ENCODE measurements at places on chromosomes 2 and 18. TPM values are rescaled to one million over a fixed set of nuclear protein-coding genes. Genes with fewer than 3 reads are reported as not detected.

DNA sequence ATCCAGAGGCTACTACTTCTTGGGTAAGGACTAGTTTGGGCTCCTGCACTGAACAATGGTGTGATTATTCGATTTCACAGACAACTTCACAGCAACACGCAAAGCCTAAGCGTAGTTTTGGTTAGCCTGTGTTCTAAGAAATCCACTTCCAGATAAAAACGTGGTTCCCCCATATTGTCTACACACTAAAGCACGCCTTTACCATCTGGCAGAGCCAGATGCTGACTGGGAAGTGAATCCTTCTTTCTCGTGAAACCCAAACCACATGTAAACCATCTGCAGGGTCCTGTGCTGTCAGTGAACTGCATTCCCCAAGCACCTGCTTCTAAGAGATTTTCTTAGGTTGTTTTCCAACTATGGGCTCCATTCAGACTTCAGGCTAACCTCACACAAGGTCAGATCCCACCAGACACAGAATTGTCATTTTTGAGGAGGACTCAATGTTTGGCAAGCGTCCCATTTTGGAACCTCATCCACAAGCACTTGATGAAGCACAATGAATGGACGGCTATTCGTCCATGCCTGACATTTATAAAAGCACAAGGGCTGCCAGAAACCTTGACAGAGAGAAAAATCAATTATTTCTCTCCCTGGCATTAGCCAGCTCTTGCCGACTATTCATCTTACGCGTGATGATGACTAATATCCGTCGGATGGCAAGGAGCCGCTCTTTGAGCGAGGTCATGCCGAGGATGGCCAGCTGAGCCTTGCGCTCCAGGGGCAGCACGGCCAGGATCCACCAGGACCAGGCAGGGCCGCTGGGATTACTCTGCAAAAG is 38.4 kb downstream of the LONRF2 start:
- H3K4me1 ChIP-seq = no peaks in the 10 kb centered on the region
- DNase-seq = no peak
- no peak overlapping the region for H3K27ac ChIP-seq
- H3K36me3 ChIP-seq = no peaks in the 10 kb centered on the region
- H3K27me3 ChIP-seq = no peaks in the 10 kb centered on the region

DNA sequence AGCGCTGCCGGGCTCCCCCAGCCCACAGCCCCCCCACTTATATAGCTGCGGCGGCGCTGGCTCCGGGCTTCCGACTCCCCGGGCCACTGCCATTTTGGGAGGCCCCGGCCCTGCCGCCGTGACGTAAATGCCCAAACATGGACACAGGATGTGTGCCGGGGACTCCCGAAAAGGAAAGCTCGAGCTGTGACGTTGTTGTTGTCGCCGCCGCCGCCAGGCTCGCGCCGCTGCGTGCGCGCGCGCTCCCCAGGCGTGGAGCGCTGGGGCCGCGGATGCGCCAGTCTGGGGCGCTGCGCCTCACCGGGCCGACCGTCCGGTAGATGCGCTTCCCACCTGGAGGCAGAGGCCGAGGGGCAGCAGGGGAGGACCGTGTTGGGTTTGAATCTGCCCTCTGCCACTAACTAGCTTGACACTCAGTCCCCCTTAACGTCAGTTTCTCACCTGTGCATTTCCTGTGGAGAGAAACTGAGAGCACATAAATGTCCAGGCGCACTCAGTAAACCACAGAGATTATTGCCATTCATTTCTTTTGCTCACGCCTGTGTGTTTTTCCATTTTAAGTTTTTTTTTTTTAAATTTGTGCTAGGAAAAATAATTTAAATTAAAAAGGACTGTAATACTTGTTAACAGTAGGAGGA is at the start of gene EGR4:
EGR4 (minus strand) TSS at position 15 of the 638 bp plus-strand sequence. CDS start 231 bp downstream, outside the sequence.
- no peak within 1 kb of the TSS for H3K27ac ChIP-seq
- DNase-seq = no peak
- peak within 1 kb of the TSS; percentile 42 for H3K4me3 ChIP-seq
- peaks cover 64% of the 10 kb centered on the region for H3K27me3 ChIP-seq
- H3K36me3 ChIP-seq = no peaks in the 10 kb centered on the region

- no peaks in the 10 kb centered on the region for H3K36me3 ChIP-seq
- no peak for DNase-seq
- H3K4me1 ChIP-seq = peaks cover 11% of the 10 kb centered on the region
These were observed 65.8 kb downstream of the KCTD1 start for GRCh38 chr18:26482569-26482968.

DNA sequence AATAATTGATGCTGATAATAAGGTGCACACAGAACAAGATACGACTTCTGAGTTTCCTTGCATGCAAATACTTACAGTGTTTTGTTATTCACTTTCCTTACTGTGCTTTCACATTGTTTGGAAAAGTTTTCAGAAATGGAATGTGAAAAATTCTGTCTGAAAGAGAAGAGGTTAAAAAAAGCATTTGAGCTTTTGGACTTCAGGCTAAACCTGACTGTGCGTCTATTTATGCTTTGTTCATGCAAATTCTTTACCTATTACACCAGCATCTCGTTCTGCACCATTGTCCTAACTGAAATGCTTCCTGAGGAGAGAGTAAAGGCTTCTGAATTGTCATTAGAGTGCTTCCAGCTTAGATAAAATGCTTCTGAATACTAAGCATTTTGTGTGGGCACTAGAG is 61.4 kb downstream of the LHCGR start:
- no peak for DNase-seq
- no peaks in the 10 kb centered on the region for H3K36me3 ChIP-seq
- H3K27ac ChIP-seq = no peak overlapping the region
- no peak overlapping the region for H3K4me3 ChIP-seq
- H3K27me3 ChIP-seq = no peaks in the 10 kb centered on the region

GRCh38 chr2:33529771-33530481 is 53.5 kb downstream of the RASGRP3 start:
- DNase-seq = no peak
- H3K27me3 ChIP-seq = no peaks in the 10 kb centered on the region
- H3K36me3 ChIP-seq = no peaks in the 10 kb centered on the region
- no peak overlapping the region for H3K4me3 ChIP-seq

GRCh38 chr2:57693965-57694364 is 352.6 kb upstream of the VRK2 start:
- no peak overlapping the region for H3K4me3 ChIP-seq
- no peak for DNase-seq
- H3K36me3 ChIP-seq = no peaks in the 10 kb centered on the region
- no peak overlapping the region for H3K27ac ChIP-seq

DNA sequence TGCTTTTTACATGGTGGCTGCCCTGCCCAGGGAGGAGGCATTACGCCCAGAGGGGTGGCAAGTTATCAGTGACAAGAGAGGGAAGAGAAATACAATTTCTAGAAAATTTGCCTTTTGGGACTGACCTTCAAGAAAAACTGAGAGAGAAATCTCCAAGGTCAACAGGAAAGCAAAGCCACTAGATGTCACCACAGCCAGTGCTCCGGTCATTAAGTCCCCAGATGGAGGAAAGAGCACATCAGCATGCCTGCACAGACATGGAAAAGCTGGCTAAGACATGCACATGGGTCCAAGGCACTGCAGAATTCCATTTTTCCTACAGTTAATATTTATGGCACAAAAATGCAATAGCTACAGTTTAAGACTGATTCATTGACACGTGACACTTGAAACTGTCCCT is 21.0 kb downstream of the FHL2 start:
- peak overlapping the region; percentile 81 for H3K27ac ChIP-seq
- H3K36me3 ChIP-seq = no peaks in the 10 kb centered on the region
- no peak for DNase-seq
- no peaks in the 10 kb centered on the region for H3K27me3 ChIP-seq

DNA sequence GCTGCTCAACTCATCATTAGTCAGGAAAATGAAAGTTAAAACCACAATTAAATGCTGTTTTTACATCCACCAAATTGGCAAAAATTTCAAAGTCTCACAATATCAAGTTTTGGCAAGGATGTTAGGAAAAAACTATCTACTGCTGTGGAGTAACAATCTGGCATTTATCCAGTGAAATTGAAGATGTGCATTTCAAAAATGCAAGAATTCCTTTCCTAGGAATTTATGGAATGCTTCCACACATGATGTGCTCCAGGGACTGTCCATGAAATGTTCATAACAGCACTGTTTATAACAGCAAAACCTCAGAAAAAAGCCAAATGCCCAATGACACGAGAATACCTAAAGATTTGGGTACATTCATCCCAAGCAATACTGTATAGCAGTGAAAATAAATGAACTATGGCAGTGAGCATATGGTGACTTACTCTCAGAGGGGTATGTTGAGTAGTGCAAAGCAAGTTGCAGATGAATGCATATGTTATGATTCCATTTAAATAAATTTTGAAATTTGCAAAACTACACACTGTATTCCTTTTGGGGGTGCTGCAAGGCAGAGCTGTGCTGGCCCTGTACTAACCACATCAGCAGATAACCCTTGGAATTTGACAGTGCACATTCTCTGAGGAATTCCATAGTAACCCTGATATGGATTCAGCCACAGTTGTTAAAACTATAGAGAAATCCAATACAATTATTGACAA is 41.3 kb upstream of the GYPC start:
- H3K4me3 ChIP-seq = no peak overlapping the region
- H3K27ac ChIP-seq = no peak overlapping the region
- no peaks in the 10 kb centered on the region for H3K27me3 ChIP-seq

GRCh38 chr2:200477667-200478131 is 32.2 kb downstream of the KCTD18 start:
- H3K27ac ChIP-seq = peak overlapping the region; percentile 65
- H3K4me3 ChIP-seq = peak overlapping the region; percentile 34
- H3K36me3 ChIP-seq = no peaks in the 10 kb centered on the region
- H3K27me3 ChIP-seq = no peaks in the 10 kb centered on the region

DNA sequence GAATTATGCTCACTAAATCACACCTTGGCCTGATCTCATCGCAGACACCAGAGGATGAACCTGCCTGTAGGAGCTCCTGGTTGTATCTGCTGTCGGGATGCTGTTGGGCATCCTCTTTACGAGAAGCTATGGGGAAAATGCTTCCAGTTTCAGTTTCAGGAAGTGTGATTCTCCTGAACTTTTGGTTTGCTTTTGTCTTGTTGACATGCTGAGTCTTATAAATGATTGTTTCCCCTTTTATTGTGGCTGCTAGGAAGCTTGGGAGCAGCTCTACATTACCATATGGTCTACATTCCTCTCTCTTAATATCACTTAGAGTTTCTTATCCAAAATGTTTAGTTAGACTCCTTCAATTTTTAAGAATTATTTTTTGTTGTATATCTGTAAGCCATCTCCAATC is 227.5 kb downstream of the MTX2 start:
- no peaks in the 10 kb centered on the region for H3K36me3 ChIP-seq
- DNase-seq = no peak
- H3K27ac ChIP-seq = no peak overlapping the region
- H3K4me3 ChIP-seq = no peak overlapping the region
- no peaks in the 10 kb centered on the region for H3K4me1 ChIP-seq
- no peaks in the 10 kb centered on the region for H3K27me3 ChIP-seq

DNA sequence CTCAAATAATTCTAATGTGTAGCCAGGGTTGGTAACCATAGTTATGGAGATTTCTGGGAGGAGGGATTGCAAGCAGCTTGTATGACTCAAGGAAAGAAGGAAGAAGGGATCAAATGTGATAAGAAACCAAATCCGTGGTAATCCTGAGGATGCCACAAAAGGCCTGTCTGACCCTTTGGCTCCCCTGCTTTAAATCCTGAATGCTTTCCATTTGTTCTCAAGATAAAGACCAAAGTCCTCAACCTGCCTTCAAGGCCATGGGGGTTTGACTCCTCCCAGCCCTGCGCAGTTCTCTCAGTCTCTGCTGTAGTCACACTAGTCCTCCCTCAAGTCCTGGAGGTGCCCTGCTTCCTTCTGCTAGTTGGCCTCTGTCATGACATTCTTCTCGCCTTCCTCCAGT is 74.0 kb downstream of the SUMO1 start:
- no peaks in the 10 kb centered on the region for H3K36me3 ChIP-seq
- H3K27ac ChIP-seq = no peak overlapping the region
- H3K27me3 ChIP-seq = no peaks in the 10 kb centered on the region
- H3K4me1 ChIP-seq = peaks cover 4% of the 10 kb centered on the region
- DNase-seq = no peak

DNA sequence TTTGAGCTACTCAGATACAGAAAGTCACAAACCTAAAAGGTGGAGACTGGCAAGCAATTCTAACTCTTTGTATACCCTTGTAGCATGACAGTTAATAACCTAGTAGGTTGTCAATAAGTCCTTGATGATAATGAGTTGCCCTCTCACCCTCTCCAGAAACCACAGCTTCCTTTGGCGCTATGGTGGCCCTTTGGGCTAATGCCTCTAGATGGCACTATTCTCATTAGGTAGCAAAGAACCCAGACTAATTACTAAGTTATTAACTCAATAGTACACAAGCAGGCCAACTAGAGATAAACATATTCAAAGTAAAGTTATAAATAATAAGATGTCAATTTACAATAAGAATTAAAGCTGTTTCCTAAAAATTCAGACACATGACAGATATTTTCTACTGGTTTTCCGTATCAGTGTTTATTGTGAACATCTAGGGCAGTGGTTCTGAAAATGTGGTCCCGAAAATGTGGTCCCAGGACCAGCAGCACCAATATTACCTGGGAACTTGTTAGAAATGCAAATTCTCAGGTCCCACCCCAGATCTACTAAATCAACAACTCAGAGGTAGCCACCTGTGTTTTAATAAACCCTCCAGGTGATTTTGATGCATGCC is 41.1 kb downstream of the LDAH start:
- H3K4me1 ChIP-seq = no peaks in the 10 kb centered on the region
- H3K27me3 ChIP-seq = no peaks in the 10 kb centered on the region
- no peaks in the 10 kb centered on the region for H3K36me3 ChIP-seq
- DNase-seq = no peak

- no peaks in the 10 kb centered on the region for H3K36me3 ChIP-seq
- H3K4me1 ChIP-seq = no peaks in the 10 kb centered on the region
- no peak for DNase-seq
- H3K27me3 ChIP-seq = no peaks in the 10 kb centered on the region
These were observed 26.5 kb upstream of the PIK3C3 start for GRCh38 chr18:41928581-41928980.

GRCh38 chr2:134109725-134110124 is 144.1 kb upstream of the MGAT5 start:
- no peaks in the 10 kb centered on the region for H3K36me3 ChIP-seq
- DNase-seq = no peak
- no peaks in the 10 kb centered on the region for H3K27me3 ChIP-seq
- H3K4me1 ChIP-seq = no peaks in the 10 kb centered on the region
- no peak overlapping the region for H3K27ac ChIP-seq
- no peak overlapping the region for H3K4me3 ChIP-seq

GRCh38 chr2:225004597-225004996 is 37.7 kb downstream of the DOCK10 start:
- peaks cover 4% of the 10 kb centered on the region for H3K4me1 ChIP-seq
- no peaks in the 10 kb centered on the region for H3K27me3 ChIP-seq
- H3K27ac ChIP-seq = no peak overlapping the region

GRCh38 chr2:197235711-197236110 is 74.9 kb downstream of the ANKRD44 start:
- H3K27me3 ChIP-seq = no peaks in the 10 kb centered on the region
- no peak for DNase-seq
- H3K36me3 ChIP-seq = no peaks in the 10 kb centered on the region
- H3K27ac ChIP-seq = no peak overlapping the region
- H3K4me1 ChIP-seq = no peaks in the 10 kb centered on the region

The C2orf72 gene
- 0.15 TPM for total RNA-seq

The CRYGC gene
- not detected for total RNA-seq

The NXPH2 gene
- total RNA-seq = not detected

The PTPRM gene
- 70.9 TPM for total RNA-seq
